Peyer's patch (tissue), 4 donors: ENCODE measurements at places on chromosomes 2 and 18. TPM values are rescaled to one million over a fixed set of nuclear protein-coding genes. Genes with fewer than 3 reads are reported as not detected.

PIEZO2 gene
- total RNA-seq = 5.0 TPM

ZSWIM2 gene
- not detected for total RNA-seq

EVX2 gene
- not detected for total RNA-seq

CFAP65 gene
- total RNA-seq = not detected

TMEFF2 gene
- total RNA-seq = 0.83 TPM

GRCh38 chr2:144331674-144332355 is 188.1 kb downstream of the ZEB2 start:
- DNase-seq = peak; percentile 71

GRCh38 chr2:206245265-206245672 is 29.2 kb upstream of the ZDBF2 start:
- no peak for DNase-seq

DNA sequence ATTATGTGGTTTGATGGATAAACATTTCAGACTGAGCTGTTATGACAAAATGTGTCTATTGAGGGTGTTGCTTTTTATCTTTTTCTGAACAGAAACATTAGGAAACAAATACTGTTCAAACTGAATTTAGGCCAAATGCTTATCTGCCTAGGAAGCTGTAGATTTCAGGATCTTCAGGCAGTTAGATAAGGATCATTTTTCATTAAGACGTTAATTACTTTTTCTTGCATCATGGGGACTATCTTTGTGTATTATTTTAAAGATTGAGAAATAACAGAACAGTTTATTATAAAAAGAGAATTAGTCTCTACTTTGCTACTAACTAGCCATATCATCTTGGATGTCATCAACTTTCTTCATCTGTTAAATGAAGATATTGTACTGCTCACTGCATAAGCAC is 107.5 kb downstream of the TTC27 start:
- DNase-seq = no peak

DNA sequence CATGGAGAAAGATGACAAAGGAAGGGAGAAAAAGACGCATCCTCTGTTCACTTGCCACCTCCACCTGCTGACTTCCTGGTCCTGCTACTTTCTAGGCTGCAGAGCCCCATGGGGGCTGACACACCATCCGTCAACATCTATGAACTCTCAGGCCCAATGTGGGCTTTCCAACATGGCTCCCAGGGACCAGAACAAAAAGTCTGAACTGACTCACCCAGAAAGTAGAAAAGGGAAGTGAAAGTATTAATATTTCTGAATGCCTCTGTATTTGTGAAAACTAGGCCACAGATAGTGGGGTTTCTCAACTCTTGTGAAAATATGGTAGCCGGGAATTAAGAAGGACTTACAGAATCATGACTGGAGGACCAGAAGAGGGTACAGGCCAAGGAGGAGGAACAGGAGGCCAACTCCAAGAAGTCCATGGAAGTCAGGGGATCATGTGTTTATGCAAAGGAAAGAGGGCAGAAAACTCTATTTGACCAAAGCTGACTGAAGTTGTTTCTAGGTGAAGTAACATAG is 123.1 kb upstream of the CAB39 start:
- DNase-seq = no peak
